ENCODE measurements at places on chromosomes 16 and 17. TPM values are rescaled to one million over a fixed set of nuclear protein-coding genes. Genes with fewer than 3 reads are reported as not detected.

GRCh38 chr17:72387969-72388368, 267.1 kb downstream of the SOX9 start:
- no peak for DNase-seq

DNA sequence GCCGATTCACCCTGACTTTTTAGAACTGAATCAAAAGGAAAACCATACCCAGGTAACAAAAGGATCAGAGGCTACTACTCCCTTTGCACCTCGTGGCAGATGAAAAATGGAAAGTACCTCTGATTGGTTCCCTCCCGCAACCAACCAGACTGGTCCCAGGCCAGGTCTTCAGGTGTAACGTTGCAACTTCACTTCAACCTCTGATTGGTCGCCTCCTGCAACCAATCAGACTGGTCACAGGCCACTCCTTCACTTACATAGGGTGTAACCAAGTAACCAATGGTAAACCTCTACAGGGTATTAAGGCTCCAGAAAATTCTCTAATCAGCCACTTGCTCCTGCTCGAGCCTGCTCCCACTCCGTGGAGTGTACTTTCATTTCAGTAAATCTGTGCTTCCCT, 89.4 kb downstream of the ADCY9 start:
- no peak for DNase-seq

DNA sequence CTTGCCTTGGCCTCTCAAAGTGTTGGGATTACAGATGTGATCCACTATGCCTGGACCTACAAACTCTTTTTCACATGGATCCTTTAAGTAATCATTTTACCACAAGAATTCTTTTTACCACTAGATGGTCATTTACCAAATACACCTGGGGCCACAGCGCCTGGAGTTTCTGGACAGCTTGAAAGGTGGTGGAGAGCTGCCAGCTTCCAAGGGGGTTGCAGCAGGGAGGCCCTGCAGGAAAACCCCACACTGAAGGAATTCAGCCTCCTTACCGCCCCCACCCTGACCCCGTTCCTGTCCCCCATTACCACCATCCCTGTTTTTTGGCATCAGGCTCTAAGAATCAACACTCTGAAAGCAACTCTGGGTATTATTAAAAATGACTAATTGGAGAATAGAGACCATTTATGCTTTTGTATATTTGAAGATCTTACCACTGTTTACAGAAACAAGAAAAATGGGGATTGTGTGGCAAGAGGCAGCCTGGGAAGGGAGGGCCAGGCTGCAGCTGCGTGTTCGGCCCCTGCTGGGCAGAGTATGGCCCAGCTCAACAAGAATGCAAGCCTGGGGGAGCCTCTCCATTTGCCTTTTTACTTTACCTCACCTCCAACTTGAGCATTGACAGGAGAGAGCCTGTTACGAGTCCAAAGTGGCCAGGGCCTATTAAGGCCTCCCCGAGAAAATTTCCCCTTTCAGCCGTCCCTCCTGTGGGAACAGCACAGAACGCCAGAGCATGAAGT, 209.9 kb downstream of the ZFHX3 start:
- DNase-seq: no peak

The TRPV2 gene
- polyA plus RNA-seq: 3.6 TPM

The EXOC3L1 gene
- 3.5 TPM for polyA plus RNA-seq

The TEX14 gene
- 0.27 TPM for polyA plus RNA-seq

- no peak for DNase-seq
These were observed 15.3 kb downstream of the ZC3H7A start for GRCh38 chr16:11781773-11782172.

- DNase-seq: no peak
These were observed 68.5 kb downstream of the YPEL2 start for GRCh38 chr17:59399914-59400313.

GRCh38 chr17:55290492-55291113, 25.8 kb downstream of the HLF start:
- no peak for DNase-seq

The KRT15 gene
- 1.4 TPM for polyA plus RNA-seq

The SPATA22 gene
- polyA plus RNA-seq: 0.39 TPM

The DNASE1L2 gene
- 2.0 TPM for polyA plus RNA-seq

- no peak for DNase-seq
These were observed 31.8 kb downstream of the SLC39A11 start for GRCh38 chr17:73060721-73061120.

GRCh38 chr16:27472091-27473020, 70.4 kb downstream of the IL21R start:
- DNase-seq: no peak

DNA sequence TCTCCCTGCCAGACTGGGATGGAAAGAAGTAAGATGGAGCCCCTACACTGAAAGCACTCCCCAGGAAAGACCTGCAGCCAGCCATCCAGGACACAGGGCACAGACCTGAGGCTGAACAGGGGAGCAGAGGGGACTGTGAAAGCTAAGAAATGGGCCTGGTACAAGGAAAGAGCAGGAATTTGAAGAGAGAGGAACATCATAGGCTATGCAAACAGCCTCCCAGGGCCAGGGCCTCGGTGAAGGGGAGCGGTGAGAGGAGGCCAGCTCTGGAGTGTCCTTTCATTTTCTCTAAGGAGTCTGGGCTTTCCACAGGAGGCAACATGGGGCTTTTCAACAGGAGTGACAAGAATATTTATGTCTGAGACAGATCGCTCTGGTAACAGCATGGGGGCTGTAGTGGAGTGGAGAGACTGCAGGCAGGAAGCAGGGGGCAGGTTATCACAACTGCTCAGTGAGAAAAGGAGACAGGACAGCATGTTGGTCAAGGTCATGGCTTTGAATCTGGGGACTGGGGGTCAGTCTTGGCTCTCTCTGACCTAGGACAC, 50.1 kb downstream of the TOM1L2 start:
- no peak for DNase-seq

- no peak for DNase-seq
These were observed 22.0 kb downstream of the PRCD start for GRCh38 chr17:76561799-76562268.

The EVI2A gene
- polyA plus RNA-seq: 1.4 TPM

GRCh38 chr17:20208717-20209116, 199.6 kb downstream of the SPECC1 start:
- no peak for DNase-seq

- no peak for DNase-seq
These were observed 10.7 kb downstream of the COL1A1 start for GRCh38 chr17:50190603-50191358.

All from left renal pelvis (tissue), 4 donors.